ENCODE measurements at places on chromosomes 12 and 14.

GRCh38 chr12:52215587-52216031, 17.4 kb upstream of the KRT7 start:
- DNase-seq = no peak

- no peak for DNase-seq
Observed at GRCh38 chr14:21185491-21185890, 29.6 kb upstream of the OR5AU1 start.

GRCh38 chr14:106843951-106844483, 1317.6 kb downstream of the TMEM121 start:
- DNase-seq = no peak

DNA sequence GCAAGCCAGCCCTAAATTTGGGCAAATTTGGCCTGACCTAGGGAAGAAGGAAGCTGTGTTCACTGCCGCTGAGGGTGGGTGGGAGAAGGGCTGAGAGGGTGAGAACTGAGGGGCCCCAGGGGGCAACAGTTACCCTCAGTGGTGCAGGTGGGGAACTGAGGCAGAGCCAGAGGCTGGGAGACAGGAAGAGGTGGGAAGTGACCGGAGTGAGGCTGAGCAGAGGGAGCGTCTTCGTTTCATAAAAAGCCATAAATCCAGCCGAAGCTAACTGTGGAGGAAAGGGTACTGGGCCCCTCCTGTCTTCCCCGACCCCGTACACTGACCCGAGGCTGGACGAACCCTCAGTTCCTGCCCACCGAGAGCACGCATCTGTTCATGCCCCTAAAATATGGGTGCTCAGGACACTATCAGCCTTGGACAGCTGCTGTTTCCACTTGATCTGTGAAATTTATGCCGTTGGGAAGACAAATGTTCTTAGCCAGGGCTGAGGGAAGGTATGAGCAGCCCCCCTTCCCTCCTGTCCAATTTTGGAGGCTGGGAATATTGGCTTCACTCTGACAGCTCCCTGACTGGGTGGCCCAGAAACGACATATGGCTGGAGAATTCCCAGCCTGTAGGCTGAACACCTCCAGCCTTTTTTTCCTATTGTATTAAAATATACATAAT, 116.5 kb downstream of the KIF26A start:
- no peak for DNase-seq

GRCh38 chr12:60263836-60264493, 668.1 kb downstream of the SLC16A7 start:
- DNase-seq = no peak

DNA sequence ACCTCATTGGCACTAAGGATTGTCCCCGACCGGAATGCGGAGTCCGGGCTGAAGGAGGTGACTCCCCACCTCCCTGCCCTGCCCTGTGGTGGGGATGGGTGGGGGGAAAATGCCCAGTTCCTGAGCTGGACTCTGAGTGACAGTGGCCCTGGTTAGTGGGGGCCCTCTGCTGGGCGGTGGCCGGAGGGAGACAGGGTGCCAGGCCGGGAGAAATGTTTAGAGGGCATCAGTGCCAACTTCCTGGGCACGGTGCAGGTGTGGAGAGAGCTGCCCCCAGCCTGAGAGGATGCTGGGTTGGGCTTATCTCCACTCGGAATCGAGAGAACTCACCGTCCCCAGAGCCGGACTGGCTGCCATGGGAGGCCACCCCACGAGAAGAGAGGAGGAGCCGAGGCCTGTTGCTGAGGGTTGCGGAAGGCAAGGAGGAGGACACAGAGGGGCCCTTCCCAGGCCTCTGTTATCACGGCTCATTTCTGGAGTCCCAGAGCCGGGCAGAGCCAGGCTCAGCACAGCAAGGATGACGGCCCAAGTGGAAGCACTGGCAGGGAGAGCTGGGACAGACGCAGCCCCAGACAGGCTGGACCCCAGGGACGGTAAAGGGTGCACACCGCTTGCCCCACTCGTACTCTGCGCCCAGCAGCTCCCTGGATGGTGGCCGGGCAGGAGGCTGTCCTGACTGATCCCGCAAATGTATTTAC, 156.7 kb downstream of the KIF26A start:
- no peak for DNase-seq

GRCh38 chr14:23569443-23570151, 2.0 kb upstream of the AP1G2 start:
- DNase-seq = no peak

- DNase-seq = no peak
Observed at GRCh38 chr14:86481104-86481503, 951.2 kb downstream of the FLRT2 start.

DNA sequence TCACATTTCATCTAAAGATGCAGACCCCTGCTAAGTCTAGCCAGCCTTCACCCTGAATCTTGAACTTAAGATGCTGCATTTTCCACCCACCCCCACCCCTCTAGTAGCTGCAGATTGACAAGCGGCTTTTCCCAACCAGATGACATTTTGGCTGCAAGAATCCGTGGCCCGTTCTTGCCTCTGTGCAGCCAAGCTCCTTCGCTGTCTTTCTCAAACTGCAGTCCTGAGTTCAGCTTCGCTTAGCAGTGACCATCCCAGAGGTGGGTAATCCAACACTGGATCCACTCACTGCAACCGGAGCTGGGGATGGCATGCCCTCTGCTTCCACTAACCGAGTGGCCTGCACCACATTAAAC, 765 bp upstream of the NFYB start:
- DNase-seq = no peak

GRCh38 chr12:53676656-53677015, 753 bp upstream of the ATP5MC2 start:
- DNase-seq = no peak

DNA sequence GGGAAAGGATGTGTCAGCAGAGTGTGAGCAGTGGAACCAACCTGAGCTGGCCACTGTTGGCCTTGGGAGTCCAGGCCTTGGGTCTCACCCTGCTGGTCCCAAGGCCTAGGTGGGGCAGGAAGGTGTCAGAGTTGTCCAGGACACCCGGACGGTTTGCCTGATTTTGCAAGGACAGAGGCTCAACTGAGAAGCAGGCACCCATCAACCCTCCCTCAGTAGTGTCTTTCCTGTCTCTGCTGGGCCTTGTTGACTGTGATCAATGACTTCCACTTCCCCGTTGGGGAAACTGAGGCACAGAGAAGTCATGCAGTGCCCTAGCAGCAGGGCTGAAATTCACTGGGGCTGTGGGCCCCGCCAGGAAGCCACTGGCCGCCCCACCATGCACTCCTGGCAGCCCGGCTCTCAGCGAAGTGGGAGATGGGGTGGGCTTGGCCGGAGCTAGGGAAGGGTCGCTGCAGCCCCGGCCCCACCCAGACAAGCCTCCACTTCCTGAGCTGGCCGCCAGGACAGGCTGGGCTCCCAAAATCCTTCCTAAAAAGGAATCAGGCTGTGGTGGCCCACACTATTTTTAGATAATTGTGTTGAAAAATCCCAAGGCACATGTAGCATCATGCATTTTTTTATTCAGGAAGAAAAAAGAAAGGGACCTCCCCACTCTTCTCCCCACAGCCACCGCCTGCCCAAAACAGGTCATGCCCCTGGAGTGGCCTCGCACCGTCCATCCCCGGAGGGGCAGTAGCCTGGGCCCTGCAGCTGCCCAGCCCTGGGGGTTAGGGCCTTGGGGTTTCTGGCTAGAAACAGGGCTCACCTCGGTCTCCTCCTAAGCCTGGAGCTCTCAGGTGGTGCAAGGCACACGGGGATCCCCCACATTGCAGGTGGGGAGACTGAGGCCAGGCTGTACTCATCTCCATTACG, 127.4 kb downstream of the CALM1 start:
- DNase-seq = no peak

DNA sequence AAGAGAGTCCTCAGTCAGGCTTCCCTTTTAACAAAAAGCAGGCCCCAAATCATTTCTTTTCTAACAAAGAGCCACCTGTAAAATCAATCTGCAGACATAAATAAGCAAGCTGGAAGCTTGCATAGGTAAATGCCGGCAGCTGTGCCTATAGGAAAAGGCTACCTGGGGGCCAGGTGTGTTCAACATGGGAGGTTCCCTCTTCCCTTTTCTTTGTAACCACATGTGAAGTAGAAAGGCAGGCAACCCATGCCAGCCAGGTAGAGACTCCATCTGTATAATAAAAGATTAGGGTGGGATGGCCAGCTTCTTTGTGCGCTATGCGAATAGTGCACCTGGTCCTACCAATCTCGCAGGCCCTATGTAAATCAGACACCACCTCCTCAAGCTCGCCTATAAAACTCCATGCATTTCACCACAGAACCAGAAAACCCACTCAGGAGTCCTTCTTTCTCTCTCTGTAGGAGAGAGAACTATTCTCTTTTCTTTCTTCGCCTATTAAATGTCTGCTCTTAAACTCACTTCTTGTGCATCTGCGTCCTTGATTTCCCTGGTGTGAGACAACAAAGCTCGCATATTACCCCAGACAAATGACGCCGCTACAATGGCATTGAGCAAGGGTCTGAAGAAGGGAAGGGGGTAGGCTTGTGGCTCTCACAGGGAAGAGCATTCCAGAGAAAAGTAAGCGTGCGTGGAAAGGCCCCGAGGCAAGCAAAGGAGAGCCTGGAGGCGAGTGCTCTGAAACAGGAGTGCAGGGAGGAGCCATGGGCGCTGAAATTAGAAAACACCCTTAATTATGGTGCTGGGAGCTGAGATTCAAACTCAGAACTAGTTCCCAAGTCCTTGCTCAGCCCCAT, 67.2 kb downstream of the TTC9 start:
- no peak for DNase-seq

DNA sequence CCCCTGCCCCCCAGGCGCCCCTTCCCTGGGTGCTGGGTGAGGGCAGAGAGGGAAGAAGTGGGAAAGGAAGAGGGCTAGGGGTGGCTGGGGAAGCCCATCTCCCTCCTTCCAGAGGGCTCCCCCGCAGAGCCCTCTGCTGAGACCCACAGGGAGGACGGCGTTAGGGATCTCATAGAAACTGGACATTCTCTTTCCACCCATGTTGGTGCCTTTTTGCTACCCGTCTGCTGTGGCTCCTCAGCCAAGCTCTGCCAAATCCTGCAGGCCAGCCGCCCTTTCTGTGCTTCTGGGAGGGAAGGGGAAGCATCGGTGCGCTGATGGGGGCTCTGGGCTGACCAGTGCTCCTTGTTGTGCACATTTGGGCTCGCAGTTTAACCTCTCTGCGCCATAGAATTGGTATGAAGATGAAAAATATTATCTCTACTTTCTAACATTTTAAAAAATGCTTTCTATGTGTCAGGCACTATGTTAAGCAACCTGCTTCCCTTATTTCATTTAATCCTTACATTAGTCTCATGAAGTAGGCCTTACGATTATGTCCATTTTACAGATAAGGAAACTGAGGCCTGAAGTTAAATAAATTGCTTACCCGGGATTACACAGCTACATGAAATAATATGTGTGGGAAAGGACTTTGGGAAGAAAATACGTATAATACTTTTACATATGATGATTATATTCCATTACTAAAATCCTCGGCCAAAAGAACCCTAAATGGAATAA, 981 bp downstream of the SLC48A1 start:
- DNase-seq = no peak

GRCh38 chr14:45028107-45028626, 55.7 kb upstream of the PRPF39 start:
- DNase-seq = no peak

GRCh38 chr12:48965298-48965838, 6.2 kb downstream of the WNT10B start:
- DNase-seq = no peak

GRCh38 chr12:6367969-6368892, 7.1 kb downstream of the SCNN1A start:
- DNase-seq = no peak

DNA sequence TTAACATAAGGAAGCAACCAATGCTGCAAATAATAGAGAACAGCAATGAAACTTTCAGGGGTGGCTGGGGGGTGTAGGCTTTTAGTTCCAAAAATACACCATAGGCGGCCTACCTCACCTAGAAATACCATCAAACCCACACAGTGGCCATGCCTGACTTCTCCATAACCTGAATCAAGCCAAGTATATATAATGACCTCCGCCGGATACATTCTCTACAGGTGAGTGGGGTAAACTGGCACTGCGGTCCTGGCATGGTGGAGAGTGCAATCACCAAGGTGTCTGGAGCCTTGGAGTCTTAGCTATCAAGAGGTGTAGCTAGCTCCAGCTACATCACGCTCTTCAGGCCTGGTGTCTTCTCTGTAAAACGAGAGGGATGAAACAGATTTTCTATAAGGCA, 1.2 kb downstream of the ZBTB25 start:
- no peak for DNase-seq

- no peak for DNase-seq
Observed at GRCh38 chr14:79256380-79256779, 954.9 kb downstream of the DIO2 start.

GRCh38 chr12:20011200-20011599, 357.1 kb upstream of the PDE3A start:
- no peak for DNase-seq

DNA sequence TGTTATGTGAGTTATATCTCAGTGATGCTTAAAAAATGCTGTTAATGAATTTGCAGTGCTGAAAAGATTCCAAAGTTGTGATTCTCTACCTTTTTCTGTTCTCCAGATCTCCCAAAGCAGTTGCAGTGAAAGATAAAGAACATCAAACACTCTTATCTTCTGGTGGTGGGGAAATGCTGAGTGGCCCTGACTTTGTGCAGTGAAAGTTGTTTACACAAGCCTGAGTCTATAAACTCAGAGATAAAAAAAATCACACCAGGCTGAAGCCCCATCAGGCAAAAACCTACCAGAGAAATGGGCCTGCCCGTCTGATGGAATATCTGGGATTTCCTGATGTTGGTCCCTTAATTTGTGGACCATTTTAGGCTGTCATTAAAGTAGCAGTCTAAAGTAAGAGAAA, 46.1 kb downstream of the RASSF3 start:
- no peak for DNase-seq

GRCh38 chr14:35248476-35248788, 43.8 kb upstream of the PSMA6 start:
- no peak for DNase-seq

GRCh38 chr12:57111031-57111734, at the start of gene STAT6:
TSS of gene STAT6 (minus strand) at chr12:57111362. CDS start at chr12:57108278, 3,084 bp downstream.
- DNase-seq = no peak

DNA sequence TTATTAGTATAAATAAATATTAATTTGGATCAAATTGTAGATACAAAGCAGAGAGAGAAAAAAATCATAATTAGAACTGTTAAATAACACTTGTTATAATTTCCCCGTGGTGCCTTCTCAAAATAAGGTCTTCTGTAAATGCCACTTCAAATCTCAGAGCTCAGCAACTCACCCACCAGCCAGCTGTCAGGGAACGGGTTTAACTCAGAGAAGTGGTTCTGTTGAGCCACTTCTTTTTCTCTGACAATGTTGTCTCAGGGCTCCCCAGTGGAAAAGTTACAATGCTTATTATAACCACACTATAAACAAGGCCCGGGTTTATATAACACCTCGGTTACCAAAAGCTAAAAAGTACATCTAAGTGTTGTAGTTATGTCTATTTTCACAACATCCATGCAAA, 452.6 kb downstream of the GLT1D1 start:
- DNase-seq = no peak

GRCh38 chr12:14190694-14191093, 174.8 kb upstream of the ATF7IP start:
- DNase-seq = no peak

DNA sequence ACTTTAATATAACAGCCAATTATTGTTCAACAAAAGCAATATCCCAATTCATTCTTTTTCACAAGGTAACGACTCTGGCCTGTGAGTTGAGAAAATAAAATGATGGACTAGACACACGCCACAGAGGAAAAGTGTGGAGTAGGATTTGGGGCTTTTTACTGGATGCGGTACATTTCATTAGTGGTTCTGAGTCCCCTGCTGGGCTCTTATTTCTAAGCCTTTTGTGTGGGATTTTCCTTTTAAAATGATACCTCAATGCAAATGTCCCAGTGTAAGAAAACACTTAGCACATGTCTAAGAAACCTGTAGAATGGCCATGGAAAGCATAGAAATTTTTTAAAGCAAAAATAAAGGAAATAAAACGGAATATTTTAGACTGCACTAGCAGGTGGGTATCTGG, 73.4 kb downstream of the C12orf42 start:
- DNase-seq = no peak

Data from fibroblast of skin of left biceps (primary cell).